ENCODE measurements at places on chromosomes 5 and 9.

- DNase-seq, result no peak
These were observed 11.1 kb upstream of the ARAP3 start for GRCh38 chr5:141692919-141693725.

DNA sequence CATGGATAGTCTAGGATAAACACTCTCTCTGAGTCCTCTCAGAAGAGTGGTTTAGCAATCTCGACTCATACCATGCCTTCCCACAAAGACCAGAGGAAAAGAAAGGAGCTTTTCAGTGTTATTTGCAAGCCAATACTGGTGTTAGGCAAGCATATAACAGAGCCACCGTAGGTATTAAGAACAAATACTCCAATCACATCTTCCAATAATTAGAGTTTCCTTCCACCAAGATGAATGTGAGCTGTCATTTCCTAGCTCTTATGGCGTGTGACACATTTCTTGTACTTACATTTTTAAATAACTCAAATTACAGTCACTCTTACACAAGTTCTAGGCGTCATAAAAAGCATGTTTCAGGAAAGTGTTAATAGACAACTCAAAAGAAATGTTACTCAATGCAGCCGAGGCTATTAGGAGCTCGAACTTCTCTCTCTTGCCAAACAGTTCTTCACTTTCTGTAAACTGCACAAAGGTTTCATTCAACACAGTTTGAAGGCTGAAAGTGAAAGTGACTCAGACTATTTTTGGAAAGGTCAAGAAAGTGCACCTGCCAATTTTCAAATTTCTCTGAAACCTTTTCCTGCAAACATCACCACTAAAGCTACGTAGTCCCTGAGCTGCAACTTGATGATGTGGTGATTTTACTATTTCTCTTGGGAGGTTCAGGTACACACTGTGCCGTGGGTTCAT is 153.8 kb downstream of the AUH start:
- peak; percentile 19 for DNase-seq

- no peak for DNase-seq
These were observed 101.1 kb upstream of the NR4A3 start for GRCh38 chr9:99720455-99721050.

DNA sequence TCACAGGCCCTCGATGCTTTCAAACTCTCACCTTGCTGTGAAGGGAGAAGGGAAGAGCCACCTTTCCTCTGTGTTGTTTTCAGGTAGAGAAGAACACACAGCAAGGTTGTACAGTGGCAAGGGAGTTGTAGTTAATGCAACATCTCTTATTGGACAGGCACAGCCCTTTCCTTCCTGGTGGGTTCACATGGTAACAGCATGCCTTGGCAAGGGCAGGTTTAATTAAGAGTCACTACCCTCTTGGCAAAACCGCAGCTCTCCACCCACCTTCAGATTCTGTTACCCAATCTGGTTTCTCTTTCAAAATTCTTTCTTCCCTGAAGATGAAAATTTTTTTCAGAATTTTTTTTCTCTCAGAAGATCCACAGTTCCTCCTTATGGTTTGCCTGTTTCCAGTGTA is 253.1 kb downstream of the TLR4 start:
- DNase-seq, result no peak

GRCh38 chr9:136599811-136600660 is 54.2 kb upstream of the NOTCH1 start:
- no peak for DNase-seq

DNA sequence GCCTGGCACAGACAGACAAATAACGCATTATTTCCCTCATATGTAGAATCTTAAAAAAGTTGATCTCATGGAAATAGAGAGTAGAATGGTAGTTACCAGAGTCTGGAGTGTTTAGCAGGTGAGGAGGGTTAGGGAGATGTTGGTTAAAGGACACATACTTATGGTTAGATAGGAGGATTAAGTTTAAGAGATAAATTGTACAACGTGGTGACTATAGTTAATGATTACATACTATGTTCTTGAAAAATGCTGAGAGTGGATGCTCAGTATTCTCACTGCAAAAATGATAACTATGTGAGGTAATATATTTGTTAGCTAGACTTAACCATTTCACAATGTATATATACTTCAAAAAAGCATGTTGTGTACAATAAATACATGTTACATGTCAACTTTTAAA is 38.0 kb downstream of the CERT1 start:
- DNase-seq, result no peak

- DNase-seq, result no peak
These were observed 15.2 kb upstream of the TERT start for GRCh38 chr5:1310118-1310517.

DNA sequence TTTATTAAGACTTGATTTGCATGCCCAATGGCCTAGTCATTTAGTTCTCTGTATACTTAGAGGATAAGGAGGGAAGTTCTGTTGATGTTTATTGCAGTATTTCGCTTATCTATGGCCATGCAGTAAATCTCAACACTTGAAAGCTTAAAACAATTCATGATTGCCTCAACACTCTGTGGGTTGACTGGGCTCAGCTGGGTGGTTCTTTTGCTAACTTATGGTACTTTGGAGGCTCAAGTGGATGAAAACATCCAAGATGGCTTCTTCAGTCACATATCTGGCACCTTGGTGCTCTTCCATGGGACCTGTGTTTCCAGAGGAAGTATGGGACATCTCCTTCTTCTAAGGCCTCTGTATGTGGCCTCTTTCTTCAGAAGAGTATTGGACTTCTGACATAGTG is 10.3 kb upstream of the ROR2 start:
- no peak for DNase-seq

- DNase-seq, result no peak
These were observed 15.0 kb upstream of the ECM2 start for GRCh38 chr9:92550765-92551164.

DNA sequence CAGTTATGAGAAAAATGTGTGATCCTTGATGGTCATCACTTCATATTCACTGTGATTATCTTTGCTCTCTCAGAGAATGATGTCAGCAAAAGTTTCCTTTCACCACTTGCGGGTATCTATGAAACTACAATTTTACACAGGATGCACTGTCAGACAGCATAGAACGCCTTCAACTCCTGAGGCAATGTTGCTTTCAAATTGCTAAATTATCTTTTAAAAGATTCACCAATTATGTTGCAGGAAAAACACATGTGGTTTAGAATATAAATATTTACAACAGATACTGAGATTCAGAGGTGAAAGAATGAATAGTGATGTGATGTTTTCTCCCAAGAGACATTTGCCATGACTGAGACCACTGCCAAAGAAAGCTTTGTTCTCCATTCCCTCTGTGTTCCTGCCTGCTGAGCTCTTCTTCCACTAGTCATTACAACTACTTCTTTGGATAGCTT is 879.8 kb upstream of the DMAC1 start:
- DNase-seq, result no peak

DNA sequence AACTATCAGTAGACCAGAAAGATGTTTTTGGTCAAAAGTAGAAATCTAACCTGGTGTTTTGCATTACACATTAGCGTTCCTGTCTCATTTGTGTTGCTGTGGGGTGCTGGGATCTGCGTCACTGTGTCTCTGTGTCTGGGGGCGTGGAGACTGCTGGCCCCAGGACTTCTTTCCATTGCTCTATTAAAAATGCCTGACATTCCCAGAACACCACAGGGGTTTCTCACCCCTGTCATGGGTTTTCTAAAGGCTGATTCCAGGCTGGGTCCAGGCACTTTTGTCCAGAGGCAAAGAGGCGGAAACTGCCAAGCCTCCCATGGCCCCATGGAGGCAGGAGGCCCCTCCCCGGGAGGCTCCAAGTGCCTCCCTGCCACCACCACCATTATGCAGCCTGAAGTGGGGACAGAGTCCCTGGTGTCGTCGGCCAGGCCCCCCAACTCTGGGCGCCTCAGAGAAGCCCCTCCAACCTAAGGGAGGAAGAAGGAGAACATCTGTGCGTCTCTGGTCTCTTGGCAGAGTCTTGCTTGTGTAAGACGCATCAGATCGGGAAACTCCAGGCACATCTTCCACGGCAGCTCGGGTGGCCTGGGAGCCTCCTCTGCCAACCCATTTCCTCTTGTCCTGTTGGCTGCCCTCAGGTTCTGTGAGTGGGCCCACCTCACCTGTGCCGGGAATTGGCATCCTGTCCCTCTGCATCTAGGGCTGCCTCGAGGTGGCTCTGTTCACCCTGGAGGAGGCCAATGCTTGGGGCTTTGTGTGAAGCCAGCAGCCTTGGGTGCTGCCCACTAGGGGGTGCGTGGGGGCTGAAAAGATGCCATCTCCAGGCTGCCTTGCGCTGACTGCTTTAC is 13.8 kb upstream of the PLEKHG4B start:
- DNase-seq, result peak; percentile 69

DNA sequence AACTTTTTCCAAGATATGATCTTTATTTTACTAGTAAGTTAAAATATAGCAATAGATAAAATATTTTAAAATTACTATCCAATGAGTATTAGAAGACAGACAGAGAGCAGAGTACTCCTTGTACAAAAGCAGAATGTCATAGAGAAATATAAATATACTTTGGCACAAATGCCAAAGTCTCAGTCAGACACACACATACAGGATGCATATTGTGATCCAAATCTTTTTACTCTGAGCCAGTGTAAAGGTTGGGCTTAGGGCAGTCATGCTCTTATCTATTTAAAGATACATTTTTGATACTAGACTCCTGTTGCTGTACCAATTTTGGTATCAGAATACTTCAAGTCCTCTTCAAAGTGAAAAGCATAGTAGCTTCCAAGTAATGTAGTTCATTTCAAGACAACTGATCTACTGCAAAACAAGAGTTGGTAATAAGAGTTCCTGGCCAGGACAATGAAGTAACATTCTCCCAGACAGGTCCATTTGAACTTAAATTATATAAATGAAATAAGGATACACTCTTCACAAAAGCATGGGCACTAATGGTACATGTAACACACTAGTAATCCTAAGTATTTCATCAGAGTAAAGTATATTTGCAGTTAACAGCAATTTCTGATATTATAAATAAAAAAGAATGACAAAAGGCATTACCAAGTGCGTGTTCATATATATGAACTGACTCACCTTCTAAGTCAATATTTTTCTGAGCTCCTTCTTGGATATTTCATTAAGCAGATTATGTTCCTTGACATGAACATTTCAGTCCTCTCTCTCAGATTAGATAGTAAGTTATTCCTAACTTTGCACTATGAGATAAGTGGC is 10.5 kb downstream of the PFDN1 start:
- peak; percentile 72 for DNase-seq

DNA sequence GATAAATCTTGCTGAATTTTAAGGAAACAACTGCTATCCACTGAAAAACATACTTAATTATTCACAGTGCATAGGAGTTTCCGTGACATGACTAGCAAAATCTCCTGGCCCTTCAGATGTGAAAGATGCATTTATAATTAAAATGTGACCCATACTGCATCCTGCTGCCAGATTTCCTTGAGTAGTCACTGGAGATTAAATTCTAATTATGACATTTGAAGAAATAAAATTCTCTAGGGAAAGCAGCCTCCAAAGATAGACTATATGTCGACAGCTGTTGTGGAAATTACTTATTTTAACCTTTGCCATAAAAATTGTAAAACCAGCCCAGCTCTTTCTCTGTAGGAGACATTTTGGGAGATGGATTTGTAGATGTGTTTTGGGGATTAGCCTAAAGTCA is 193.6 kb upstream of the SMC2 start:
- DNase-seq, result no peak

DNA sequence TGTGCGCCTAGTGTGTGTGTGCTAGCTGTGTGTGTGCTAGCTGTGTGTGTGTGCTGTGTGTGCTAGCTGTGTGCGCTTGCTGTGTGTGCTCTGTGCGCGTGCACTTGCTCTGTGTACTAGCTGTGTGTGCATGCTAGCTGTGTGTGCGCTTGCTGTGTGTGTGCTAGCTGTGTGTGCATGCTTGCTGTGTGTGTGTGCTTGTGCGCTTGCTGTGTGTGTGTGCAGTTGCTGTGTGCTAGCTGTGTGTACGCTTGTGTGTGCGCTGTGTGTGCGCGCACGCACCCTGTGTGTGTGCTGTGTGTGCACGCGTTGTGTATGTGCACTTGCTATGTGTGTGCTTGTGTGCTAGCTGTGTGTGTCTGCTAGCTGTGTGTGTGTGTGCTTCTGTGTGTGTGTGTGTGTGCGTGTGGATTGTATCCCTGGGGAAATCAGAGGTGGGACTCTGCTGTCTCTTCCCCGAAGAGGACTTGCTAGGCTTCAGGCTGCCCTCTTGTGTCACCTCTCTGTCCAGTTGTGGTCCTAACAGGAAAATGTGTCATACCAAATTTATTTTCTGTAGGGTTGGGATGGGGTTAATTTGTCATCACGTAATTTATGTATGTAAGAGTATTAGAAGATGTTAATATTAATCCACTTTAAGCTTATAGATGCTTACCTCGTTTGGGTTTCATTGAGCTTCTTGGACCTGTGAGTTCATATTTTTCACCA is 38.9 kb downstream of the TPPP start:
- DNase-seq, result no peak

DNA sequence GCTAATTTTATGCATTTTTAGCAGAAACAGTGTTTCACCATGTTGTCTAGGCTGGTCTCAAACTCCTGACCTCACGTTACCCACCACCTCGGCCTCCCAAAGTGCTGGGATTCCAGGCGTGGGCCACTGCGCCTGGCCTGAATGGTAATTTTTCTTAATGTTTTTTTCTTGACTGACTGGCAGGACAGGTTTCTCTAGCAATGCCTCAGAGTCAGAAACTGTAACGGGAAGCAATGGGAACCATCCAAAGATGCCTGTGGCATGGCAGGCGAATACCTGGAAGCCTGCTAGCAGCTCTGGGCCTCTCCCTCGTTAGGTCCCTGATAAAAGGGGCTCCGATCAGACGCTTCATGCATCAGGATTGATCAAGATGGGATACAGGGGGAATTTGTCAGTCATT is 639.2 kb downstream of the NR2F1-AS1 start:
- peak; percentile 51 for DNase-seq

DNA sequence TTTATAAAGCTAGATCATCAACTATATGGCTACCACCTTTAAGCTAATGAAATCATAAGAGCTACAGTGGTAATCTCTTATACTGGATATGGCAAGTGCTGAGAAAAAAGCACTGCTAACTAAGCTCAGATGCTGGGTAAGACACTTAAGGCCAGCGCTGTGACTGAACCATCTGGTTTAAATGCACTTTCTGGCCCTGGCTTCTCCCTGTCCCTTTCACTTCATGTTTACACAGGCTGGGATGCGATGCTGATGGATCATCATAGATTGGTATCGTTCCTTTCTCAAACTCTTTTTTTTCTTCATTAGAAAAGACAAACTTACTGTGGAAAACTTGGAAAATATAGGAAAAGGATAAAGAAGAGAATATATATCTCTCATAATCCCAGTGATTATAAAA is 52.3 kb downstream of the KIF24 start:
- no peak for DNase-seq

DNA sequence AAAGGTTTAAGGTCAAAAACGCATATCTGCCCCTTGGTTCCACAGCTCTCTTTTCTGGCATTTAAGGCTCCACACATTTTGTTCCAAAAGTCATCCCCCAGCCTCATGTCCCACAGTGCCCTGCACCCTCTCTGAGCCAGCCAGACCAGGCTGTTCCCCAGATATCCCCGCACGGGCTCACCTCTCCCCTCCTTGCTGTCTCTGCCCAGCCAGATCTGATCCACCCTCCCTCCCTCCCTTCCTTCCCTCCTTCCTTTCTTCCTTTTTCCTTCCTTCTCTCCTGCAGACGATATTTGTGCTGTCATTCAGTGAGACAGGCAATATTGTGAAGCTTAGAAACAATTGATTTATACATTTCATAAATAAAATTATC is 37.0 kb downstream of the DUSP1 start:
- no peak for DNase-seq
